ENCODE measurements at places on chromosomes 3 and 15.
A peak's percentile ranks its signal among the peaks of the same experiment; 100 is the strongest.

GRCh38 chr3:60290122-60290492 is 961.1 kb downstream of the FHIT start:
- DNase-seq = no peak

DNA sequence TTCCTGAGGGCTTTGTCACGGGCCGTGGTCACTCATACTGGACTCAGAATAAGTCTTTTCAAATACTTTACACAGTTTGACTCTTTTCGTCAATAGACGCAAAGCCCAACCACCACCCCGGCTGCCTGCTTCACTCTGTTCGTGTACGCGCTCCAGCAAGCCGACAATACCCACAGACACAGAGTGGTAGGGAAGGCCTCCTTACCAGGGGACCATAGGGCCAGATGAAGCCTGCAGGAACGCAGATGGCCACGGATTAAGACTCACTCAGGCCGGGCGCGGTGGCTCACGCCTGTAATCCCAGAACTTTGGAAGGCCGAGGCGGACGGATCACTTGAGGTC is 29.7 kb downstream of the EFCAB12 start:
- peak; percentile 45 for DNase-seq

DNA sequence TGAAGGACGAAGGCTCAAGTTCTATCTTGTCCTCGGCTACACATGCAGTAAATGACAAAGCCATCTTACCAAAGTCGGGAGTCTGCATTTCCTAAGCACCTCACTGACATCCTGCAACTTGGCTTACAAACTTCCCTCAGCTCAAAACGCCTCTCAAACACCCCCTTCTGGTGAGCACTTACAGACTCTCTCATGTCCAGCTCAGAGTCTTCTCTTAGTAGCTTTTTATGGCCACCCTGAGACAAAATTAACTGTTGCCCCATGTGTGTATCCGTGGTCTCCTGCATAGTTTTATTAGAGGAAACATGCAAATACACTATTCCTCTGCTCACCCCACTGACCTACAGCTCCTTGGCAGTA is 819.7 kb downstream of the FHIT start:
- DNase-seq = peak; percentile 10

DNA sequence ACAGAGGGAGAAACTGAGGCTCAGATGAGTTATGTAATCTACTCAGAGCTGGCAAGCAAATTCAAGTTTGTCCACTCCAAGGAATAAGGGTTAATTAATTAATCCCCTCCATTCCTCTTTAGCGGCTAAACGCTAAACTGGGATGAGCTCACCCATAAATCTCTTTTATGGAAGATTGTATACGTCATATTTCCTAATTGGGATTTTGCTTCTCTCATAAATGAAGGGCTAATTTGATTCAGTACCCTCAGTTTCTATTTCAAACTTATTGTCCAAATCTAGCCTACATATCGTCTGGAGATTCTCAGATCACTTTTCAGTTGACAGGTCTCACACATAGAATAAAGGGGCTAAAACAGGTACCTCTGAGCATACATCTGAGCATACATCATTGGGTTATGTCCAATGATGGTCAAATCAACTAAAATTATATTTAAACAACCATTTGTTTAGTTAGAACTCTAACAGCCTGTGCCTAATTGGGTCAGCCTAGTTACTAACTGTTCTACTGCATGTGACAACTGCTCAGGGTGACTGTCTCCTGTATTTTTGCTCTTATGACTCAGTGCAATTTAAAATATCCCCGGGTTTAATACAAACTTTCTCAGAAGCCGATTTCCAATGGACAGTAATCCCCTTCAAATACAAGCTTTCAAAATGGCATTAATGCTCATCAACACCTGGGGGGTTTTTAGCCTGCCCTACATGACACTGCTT is 57.6 kb upstream of the PLXND1 start:
- DNase-seq = no peak

DNA sequence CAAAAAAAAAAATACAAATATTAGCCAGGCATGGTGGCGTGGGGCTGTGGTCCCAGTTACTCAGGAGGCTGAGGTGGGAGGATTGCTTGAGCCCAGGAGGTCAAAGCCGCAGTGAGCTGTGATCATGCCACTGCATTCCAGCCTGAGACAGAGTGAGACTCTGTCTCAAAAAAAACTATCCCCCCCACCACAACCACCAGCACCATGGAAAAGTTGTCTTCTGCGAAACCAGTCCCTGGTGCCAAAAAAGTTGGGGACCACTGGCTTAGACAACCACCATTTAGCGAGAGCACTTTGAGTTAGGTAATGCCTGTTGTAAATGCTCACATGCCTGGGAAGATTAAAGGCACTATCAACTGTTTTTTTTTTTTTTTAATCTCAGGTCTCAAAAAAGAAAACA is 15.4 kb downstream of the ARHGAP31 start:
- DNase-seq = peak; percentile 84

DNA sequence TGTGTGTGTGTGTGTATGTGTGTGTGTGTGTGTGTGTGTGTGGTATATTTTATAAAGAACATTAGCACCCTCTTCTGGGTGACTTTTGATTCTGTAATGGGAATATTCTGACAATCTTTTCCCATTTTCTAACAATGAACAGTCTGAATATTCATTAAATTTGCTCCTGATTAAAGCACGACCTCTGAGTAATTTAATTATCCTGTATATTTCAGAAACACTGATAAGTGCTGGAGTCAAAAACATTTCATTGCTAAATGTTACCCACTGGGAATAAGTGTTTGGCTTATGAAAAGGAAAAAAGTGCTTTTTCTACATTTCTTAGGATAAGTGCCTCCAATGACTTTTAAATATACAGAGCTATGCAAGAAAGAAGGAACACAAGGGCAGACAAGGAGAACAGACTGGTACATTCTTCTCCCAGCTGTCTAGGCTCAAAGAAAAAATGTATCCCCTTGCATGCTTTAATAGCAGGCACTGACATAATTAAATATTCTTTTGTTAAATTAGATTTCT is 32.3 kb upstream of the SYNPR start:
- no peak for DNase-seq

DNA sequence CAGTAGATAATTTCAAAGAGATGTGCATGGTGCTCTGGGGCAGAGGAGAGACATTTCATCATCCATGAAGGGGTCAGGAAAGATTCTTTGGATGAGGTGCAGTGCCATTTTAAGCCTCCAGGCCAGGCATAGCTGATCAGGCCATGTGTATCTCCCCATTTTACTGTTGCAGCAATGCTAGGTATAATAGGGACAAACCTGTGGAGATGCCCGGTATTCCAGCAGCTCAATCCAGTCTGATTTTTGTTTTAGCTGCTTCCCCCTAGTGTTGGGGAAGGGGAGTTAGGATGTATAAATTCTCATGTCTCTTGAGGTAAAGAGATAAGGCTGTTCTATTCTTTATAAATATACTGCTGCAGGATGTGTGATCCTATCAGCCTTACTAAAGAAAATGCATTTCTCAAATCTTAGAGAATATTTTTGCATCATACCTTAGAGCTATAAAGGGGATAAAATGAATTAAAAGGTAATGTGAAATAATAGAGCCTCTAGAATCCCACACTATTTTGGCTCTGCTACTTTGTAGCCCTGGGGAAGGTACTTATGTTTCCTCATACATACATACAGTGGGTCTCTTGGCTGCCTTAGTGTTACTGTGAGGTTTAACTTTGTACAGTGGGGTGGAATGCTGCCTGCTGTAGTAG is 5.2 kb downstream of the CDV3 start:
- peak; percentile 61 for DNase-seq

- peak; percentile 63 for DNase-seq
These were observed 102.7 kb downstream of the TBC1D5 start for GRCh38 chr3:17639765-17640164.

- DNase-seq = no peak
These were observed 112.7 kb downstream of the STAC start for GRCh38 chr3:36493051-36493450.

- no peak for DNase-seq
These were observed 883.6 kb upstream of the NR2F2 start for GRCh38 chr15:95446854-95447253.

DNA sequence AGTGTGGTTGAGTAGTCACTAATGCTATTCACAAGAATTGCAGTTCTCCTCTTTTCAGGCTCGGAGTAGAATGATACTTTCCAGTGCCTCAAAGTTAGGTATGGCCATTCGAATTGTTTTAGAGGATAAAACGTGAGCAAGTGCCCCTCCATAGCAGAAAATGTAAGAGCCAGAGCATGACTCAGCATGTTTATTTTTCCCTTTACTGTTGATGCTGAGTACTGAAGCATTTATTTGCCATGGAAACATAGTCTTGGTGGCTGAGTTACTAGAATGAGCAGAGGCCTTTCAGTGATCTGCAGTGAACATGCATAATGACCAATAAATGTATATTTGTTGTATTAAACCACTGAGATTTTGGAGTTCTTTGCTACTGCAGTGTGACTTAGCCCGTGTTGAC is 540.6 kb downstream of the NLGN1 start:
- peak; percentile 83 for DNase-seq

GRCh38 chr15:97592778-97593177 is 367.7 kb upstream of the ARRDC4 start:
- DNase-seq = no peak

GRCh38 chr3:192881159-192881786 is 36.4 kb downstream of the MB21D2 start:
- DNase-seq = no peak

GRCh38 chr3:181103605-181104004 is 114.1 kb upstream of the DNAJC19 start:
- no peak for DNase-seq

- DNase-seq = no peak
These were observed 83.6 kb downstream of the THSD4 start for GRCh38 chr15:71198846-71199245.

DNA sequence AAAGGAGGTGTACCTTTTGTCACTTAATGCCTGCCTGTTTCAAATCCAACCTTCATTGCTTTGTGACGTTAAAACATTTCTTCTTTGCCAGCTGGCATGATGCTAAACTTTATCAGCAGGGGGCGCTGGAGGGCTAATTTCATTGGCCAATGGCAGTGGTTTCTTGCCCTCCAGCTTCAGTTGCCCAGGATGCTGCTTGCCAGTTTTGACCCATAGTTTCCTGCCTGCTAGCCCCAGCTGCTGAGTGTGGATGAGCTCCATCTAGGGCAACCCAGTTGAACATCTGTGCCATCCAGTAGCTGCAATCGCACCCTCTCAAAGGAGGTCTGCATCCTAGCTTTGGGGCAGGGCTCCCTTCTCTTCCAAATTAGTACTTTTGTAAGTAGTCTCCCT is 22.1 kb downstream of the ACKR2 start:
- DNase-seq = peak; percentile 65

GRCh38 chr15:90660195-90660998 is 56.7 kb upstream of the BLM start:
- peak; percentile 84 for DNase-seq

- no peak for DNase-seq
These were observed 9.6 kb upstream of the KLF13 start for GRCh38 chr15:31317017-31317416.

GRCh38 chr15:31485911-31486461 is 159.4 kb downstream of the KLF13 start:
- DNase-seq = peak; percentile 20

- no peak for DNase-seq
These were observed at the start of the genes CCR5AS and CCRL2 for GRCh38 chr3:46406788-46407611. CCR5AS (minus strand) TSS chr3:46407066. CCRL2 (plus strand) TSS chr3:46407259; CDS start chr3:46408080, 821 bp downstream.

GRCh38 chr15:62832231-62832630 is 210.3 kb upstream of the TPM1 start:
- no peak for DNase-seq

- DNase-seq = no peak
These were observed 14.7 kb downstream of the RAB6B start for GRCh38 chr3:133880886-133881455.

DNA sequence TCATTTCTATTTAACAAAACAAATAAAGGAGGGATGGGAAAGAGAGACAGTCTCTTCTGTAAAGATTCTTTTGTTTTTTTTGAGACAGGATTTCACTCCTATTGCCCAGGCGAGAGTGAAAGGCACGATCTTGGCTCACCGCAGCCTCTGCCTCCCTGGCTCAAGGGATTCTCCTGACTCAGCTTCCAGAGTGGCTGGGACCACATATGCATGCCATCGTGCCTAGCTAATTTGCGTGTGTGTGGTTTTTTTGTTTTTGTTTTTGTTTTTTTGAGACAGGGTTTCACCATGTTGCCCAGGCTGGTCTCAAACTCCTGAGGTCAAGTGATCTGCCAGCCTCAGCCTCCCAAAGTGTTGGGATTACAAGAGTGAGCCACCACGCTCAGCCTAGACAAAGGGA is 23.3 kb downstream of the STAG1 start:
- peak; percentile 94 for DNase-seq

DNA sequence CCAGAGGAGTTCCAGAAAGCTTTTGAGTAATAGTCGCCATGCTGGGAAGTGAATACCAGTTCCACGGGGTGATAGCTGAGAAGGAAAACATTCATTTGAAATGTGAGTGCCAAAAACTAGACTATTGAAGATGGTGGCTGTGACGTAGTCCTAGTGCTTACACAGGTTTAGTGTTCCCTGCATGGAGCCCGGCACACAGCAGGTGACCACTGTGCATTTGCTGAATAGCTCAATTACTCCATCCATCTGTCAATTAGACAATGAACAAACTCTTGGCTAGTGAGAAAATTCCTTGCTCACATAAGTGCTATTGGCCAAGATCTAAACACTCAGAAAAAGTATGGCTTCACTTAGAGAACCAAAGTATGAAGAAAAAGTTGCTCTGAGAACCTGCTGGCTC is 448.1 kb upstream of the WNT5A start:
- DNase-seq = peak; percentile 15

GRCh38 chr15:73915082-73915481 is 11.2 kb upstream of the LOXL1 start:
- no peak for DNase-seq

GRCh38 chr15:56094171-56094570 is 100.8 kb upstream of the NEDD4 start:
- no peak for DNase-seq

- DNase-seq = no peak
These were observed 57.9 kb upstream of the DLG1 start for GRCh38 chr3:197356275-197356674.

GRCh38 chr3:20573175-20573574 is 387.2 kb upstream of the SGO1 start:
- DNase-seq = peak; percentile 53

- DNase-seq = peak; percentile 78
These were observed 330.3 kb upstream of the CTNNB1 start for GRCh38 chr3:40869013-40869412.

DNA sequence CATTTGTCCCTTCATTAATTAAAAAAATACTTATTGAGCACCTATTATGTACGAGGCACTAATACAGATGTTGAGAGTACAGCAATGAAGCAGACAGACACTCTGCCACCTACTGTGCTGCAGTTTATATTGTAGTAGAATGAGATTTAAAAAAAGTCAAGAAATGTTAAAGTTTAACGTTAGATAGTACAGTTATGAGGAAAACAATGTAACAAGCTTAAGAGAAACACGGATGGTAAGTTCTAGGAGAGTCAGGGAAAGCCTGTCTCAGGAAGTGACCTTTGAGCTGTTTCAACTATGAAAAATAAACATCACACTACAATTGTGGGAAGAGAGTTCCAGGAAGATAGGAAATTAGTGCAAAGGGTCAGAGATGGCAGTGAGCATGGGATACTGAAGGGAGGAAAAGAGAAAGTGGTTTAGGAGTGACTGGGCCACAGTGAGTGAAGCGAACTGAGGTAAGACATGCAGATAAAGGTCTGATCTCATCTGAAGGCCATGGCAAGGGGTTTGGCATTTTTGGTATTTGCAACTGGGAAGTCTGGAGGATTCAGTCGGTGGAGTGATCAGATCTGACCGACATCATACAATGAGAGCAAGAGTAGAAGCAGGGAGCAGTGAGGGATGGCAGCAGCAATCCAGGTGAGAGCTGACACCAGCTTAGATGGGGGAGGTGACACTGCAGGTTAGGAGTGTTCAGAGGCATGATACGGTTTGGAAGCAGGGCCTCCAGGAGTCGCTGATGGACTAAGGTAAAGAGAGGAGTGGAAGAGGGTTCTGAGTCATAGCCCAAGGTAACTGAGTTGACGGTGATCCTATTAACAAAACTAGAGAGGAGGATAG is 28.5 kb downstream of the PLSCR4 start:
- no peak for DNase-seq
